ENCODE measurements at places on chromosomes 16 and 17.

- DNase-seq: no peak
Measured at GRCh38 chr17:80878876-80879722, 112.5 kb upstream of the CHMP6 start.

- no peak for DNase-seq
Measured at GRCh38 chr17:30084788-30085187, 31.8 kb upstream of the NSRP1 start.

DNA sequence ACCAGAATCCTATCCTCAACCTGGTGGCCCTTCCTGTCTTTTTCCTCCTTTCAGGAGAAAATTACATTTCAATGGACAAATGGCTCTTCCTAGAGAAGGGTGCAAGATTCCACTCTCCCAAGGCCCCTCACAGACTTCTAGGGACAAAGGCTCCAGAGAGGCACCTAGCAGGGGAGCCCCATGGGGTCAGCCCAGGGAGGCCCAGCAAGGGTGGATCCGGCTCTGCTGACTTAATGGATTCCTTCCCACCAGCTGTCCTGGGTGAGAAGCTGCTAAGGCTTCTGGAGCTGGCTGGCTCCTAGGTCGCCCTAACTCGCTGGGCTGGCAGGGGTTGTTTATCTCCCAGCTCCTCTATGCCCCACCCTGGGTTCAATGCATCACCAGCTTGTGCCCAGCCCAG is 152.4 kb downstream of the ZNF423 start:
- no peak for DNase-seq

DNA sequence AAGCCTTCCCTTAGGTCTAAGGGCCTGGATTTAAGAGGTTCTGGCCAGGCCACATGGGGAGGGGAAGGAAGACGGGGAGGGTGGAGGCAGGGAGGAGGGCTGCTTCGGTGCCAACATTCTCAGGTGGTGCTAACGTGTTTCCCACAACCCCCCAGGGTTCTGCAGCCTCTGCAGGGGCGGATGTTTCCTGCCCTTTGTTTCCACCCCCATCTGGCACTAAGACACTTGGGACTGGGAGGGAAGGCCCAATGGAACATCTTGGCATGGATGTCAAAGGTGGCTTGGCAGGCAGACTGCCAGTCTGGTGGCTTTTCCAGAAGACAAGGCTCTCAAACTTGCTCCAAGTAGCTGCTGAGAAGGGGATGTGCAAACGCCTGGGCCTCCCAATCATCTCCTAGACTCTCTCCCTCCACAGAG is 12.7 kb downstream of the HIC1 start:
- no peak for DNase-seq

DNA sequence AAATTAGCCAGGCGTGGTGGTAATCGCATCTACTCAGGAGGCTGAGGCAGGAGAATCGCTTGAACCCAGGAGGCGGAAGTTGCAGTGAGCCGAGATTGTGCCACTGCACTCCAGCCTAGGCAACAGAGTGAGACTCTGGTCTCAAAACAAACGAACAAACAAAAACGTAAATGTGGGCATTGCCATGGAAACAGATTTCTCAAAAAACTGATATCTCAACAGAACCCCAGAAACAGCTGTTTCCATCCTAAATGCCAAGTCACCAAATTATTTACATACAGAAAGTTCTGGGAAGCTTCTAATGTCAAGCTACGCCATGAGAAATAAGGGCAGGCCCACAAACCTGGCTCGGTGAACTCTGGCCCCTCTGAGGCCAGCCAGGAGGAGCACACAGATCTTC is 16.0 kb upstream of the ZNF689 start:
- DNase-seq: no peak

GRCh38 chr17:12302711-12303110 is 282.0 kb downstream of the MAP2K4 start:
- no peak for DNase-seq

GRCh38 chr17:27878776-27879562 is 14.2 kb downstream of the LYRM9 start:
- DNase-seq: peak; percentile 19

GRCh38 chr17:83007504-83008185 is 71.8 kb upstream of the METRNL start:
- no peak for DNase-seq

- DNase-seq: no peak
Measured at GRCh38 chr16:17803625-17804410, 333.1 kb upstream of the XYLT1 start.

DNA sequence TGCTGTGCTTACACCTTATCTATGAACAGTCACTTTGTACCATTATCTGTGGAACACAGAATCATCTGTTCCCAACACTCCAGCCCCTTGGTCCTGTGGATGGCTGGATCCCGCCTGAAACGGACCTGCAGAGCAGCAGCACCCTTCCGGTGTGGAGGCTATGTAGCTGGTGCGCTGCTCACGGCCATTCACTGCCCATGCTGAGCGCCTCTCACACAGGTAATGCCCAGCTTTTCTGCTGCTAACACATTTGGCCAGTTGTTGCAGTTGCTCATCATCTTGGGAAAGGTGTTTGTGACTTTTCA is 11.4 kb upstream of the PLK1 start:
- DNase-seq: no peak

DNA sequence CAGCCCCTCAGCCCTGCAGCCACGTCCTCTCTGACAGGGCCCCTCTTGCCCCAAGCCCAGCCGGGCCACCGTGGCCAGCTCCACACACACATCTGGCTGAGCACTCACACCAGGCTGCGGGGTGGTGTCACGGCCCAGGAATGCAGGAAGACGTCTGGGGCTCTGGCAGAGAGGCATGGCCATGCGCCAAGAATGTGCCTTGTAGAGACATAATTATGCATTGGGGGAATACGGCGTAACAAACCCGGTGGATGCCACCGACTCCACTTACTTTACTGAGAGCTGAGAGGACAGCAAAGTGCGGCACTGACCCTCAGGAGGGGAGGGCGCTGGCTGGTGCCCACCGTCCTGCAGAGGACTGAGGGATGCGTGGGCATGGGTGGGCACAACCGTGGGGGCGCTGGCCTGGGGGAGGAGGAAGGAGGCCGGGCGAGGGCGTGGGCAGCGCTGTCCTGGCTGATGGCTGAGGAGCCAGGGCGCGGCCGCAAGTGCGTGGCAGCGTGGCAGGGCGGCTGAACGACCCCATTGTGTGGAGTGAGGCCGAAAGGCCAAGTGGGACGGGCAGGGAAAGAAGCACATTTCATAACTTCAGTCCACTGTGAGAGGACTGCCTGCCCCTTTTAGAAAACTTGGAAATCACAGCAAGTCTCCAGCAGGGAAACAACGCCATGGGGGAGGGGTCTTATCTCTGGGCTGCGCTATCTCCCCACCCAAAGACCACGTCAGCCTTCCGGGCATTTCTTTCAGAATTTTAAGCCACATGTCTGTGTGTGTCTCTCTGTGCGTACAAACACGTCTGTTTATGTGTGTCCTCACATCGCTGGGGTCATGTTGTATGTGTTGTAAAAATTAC is 30.6 kb downstream of the METRNL start:
- no peak for DNase-seq

GRCh38 chr17:17200311-17200710 is 5.8 kb downstream of the PLD6 start:
- no peak for DNase-seq

- no peak for DNase-seq
Measured at GRCh38 chr17:57328109-57328882, 72.0 kb downstream of the MSI2 start.

- no peak for DNase-seq
Measured at GRCh38 chr16:86320237-86320595, 190.1 kb upstream of the FOXF1 start.

- no peak for DNase-seq
Measured at GRCh38 chr17:43719578-43719977, 39.0 kb downstream of the SOST start.

DNA sequence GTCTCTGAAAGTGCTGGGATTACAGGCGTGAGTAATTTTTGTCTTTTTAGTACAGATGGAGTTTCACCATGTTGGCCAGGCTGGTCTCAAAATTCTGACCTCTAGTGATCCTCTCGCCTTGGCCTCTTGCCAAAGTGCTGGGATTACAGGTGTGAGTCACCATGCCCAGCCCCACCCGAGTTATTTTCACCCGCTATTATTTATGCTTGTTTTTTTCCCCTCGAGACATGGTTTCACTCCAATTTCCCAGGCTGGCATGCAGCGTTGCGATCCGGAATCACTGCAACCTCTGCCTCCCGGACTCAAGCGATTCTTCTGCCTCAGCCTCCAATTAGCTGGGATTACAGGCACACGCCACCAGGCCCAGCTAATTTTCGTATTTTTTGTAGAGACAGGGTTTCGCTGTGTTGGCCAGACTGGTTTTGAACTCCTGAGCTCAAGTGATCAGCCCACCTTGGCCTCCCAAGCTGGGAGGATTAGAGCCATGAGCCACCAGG is 9.2 kb downstream of the RPL23 start:
- no peak for DNase-seq

- no peak for DNase-seq
Measured at GRCh38 chr16:66389256-66390176, 23.0 kb downstream of the CDH5 start.

DNA sequence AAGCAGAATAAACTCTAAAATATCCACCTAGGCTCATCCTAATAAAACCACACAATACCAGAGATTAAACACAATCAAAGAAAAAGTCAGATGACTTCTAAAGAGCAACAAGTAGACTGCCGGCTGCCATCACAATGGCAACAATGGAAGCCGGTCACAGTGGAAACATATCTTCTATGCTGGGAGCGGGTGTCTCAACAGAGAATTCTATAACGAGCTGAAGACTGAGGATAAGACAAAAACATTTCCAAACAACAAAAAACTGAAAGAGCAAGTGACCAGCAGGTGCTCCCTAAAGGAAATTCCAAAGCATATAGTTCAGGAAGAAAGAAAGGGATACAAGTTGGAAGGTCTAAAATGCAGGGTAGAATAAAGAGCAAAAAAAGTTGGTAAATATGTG is 8.9 kb downstream of the NSMCE1 start:
- no peak for DNase-seq

DNA sequence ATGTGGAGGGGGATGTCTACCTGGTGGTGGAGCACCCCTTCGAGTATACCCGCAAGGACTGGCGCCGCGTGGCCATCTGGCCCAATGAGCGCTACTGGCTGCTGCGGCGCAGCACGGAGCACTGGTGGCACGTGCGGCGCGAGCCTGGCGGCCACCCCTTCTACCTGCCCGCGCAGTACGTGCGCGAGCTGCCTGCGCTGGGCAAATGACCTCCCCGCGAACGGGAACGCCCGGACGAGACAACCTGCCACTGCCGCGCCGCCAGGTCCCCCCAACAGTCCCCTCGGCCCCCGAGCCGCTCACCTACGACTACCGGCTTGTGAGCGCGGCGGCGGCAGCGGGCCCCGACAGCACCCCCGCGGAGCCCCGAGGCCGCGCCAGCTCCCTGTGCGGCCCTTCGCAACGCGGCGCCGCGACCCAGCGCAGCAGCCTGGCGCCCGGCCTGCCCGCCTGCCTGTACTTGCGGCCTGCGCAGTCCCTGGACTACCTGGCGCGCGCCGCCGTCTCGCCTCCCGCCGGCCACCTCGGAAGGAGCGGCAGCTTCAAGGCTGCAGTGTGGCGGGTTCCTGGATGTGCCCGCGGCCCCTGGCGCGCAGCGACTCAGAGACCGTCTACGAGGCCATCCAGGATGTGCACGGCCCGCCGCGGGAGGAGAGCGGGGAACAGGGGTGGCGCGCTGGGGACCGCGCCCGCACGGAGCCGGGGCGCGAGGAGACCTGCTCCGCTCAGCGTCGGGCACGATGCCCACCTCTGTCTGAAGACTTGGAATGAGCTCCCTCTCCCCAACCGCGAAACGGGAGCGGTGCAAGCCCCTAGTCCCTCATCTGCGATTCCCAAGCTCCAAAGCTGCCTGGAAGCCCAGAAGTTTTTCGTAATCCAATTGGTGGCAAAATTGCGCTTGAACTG is 48.7 kb upstream of the AMZ2 start:
- DNase-seq: no peak

DNA sequence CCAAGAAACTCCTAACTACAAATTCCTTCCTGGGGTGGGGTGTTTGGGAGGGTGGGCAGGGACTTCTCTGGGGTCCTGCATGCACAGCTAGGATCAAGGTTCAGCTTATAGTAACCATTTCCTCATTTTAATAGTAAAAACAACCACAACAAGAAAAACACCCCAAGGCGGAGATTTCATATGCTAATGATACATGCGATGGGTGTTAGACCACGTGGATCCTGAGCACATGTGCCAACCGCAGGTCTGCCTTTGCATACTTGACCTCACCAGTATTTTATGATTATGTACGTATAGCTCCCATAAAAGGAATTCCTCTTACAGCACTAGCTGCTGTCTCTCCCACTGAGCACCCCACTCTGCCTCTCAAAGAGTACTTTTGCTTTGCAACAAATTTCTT is 1.9 kb downstream of the KRTAP4-11 start:
- no peak for DNase-seq

- no peak for DNase-seq
Measured at GRCh38 chr17:17122781-17123483, 80.7 kb downstream of the MPRIP start.

DNA sequence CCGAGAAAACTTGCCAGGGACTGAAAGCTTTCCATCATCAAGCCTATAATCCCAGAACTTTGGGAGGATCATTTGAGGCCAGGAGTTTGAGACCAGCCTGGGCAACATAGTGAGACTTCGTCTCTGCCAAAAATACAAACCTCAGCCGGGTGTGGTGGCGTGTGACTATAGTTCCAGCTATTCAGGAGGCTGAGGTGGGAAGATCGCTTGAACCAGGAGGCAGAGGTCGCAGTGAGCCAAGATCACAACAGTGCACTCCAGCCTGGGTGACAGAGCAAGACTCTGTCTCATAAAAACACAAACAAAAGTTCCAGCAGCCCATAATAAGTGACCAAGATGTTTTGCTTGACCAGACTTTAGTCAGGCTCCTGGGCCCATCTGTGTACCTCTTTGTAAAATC is 1.9 kb downstream of the MEAK7 start:
- DNase-seq: no peak

GRCh38 chr16:85125570-85126393 is 13.5 kb upstream of the CIBAR2 start:
- DNase-seq: no peak

- DNase-seq: no peak
Measured at GRCh38 chr16:83911290-83911689, 12.4 kb downstream of the MLYCD start.

GRCh38 chr17:82497483-82498405 is 21.8 kb upstream of the FOXK2 start:
- peak; percentile 22 for DNase-seq

GRCh38 chr17:8522577-8522976 is 86.9 kb downstream of the NDEL1 start:
- no peak for DNase-seq

DNA sequence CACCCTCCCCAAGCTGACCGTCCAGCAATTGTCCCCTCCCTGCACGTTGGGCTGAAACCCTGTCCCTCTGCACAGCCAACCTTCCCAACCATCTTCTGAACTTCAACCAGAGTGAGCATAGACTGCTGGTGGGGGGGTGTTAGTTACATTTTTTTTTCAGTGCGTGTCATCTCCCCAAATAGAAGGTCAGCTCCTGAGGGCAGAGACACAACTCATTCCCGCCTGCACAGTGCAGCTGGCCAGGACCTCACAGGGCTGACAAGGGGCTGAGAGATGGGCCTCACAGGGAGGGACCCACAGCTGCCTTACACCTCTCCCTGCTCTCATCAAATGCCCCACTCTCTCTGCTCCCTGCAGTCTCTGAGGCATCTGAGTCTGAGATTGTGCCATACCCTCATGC is 8.4 kb downstream of the SRL start:
- DNase-seq: no peak

- DNase-seq: no peak
Measured at GRCh38 chr17:58576679-58577367, 62.4 kb upstream of the MTMR4 start.

- DNase-seq: no peak
Measured at GRCh38 chr16:55376045-55376444, 52.0 kb downstream of the IRX6 start.

GRCh38 chr17:80154166-80154565 is 7.2 kb upstream of the EIF4A3 start:
- no peak for DNase-seq

All from activated CD4-positive, alpha-beta T cell treated with anti-CD3 and anti-CD28 coated beads for 24 hours (primary cell).